Amygdala (tissue), 56 donors: ENCODE measurements at places on chromosomes 3 and 15.

DNA sequence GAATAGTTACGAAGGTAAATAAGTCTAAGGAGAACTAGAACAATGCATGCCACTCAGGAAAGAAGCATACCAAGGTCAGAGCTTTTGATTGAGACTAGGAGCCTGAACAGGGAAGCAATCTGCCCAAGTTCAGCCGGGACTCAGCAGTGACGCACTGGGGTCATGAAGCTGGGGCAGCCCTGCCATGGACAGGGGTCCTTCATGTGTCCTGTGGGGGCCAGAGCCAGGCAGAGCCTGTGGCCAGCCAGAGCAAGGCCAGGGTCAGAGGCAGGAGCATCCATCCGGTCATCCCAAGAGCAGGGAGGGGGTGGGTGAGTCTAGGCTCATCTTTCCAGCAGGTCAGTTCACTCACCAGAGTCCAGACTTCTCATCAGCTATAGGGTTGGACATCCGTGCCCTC is 47.9 kb downstream of the FGD5 start:
- no peak for DNase-seq

- DNase-seq: no peak
Measured at GRCh38 chr3:15633766-15634598, 32.4 kb downstream of the BTD start.

- no peak for DNase-seq
Measured at GRCh38 chr15:68412218-68412617, 19.7 kb downstream of the ITGA11 start.

GRCh38 chr15:31495281-31495680 is 168.6 kb downstream of the KLF13 start:
- no peak for DNase-seq

DNA sequence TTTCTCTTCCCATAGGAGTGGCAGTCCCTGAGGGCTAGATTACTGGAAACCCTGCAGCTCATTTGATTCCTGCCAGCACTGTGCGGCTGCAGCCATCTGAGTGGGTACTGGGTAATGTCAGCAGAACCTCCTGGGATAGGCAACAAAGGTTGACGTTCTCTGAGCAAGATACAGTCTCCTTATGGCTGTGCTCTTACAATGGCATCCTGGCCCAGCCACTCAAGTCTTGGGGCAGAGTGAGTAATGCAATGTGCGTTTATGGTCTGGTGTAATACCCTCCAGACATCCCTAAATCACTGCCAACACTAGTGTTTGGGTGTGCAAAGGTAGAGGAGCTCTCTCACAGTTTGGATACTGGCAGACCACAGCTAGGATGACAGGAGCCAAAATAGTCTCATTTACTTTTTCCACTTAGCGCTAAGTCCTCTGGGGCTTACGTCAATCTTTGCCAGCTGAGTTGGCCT is 775.8 kb downstream of the ZNF385D start:
- DNase-seq: no peak

GRCh38 chr3:121482660-121483059 is 63.1 kb downstream of the POLQ start:
- DNase-seq: no peak

DNA sequence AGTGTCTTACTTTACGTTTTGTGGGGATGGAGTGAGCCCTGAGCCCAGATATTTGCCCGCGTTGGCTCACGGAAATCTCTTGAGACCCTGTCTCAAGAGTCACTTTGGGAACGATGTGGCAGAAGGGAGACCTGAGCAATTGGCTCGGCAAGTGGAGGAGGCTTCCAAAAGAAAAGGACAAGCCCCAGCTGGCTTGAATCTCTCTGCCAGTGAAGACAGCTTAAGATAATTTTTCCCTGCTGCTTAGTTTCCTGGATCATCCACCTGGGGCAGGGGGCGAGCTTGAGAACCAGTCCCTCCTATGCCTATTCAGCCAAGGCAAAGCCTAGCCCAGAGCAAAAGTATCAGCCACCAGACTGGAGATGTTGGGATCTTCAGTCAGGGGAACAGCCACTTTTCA is 708 bp downstream of the SEC22A start:
- DNase-seq: no peak
